ENCODE measurements at places on chromosomes 3 and 15. TPM values are rescaled to one million over a fixed set of nuclear protein-coding genes. Genes with fewer than 3 reads are reported as not detected.

GRCh38 chr3:123188058-123188457 is 13.7 kb upstream of the SEC22A start:
- H3K27ac ChIP-seq, result no peak overlapping the region
- no peaks in the 10 kb centered on the region for H3K4me1 ChIP-seq
- H3K36me3 ChIP-seq, result no peaks in the 10 kb centered on the region
- no peaks in the 10 kb centered on the region for H3K27me3 ChIP-seq
- no peak overlapping the region for H3K4me3 ChIP-seq

DNA sequence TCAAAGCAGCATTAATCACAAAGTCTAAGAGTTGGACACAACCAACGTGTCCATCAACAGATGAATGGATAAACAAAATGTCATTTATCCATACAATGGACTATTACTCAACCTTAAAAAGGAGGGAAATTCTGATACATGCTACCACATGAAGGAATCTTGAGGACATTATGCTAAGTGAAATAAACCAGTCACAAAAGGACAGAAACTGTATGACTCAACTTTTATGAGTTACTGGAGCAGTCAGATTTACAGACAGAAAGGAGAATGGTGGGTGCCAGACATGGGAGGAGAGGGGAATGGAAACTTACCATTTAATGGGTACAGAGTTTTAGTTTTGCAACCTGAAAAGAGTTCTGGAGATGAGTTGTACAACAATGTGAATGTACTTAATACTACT is 43.0 kb upstream of the SEC13 start:
- peaks cover 18% of the 10 kb centered on the region for H3K4me1 ChIP-seq
- no peaks in the 10 kb centered on the region for H3K36me3 ChIP-seq
- no peak for DNase-seq

- H3K4me3 ChIP-seq, result no peak overlapping the region
- H3K27ac ChIP-seq, result no peak overlapping the region
- H3K36me3 ChIP-seq, result peaks cover 6% of the 10 kb centered on the region
- H3K4me1 ChIP-seq, result no peaks in the 10 kb centered on the region
- H3K27me3 ChIP-seq, result no peaks in the 10 kb centered on the region
- DNase-seq, result no peak
These were observed 26.0 kb downstream of the TARS3 start for GRCh38 chr15:101698314-101698713.

GUCA1C gene
- total RNA-seq, result not detected

DNA sequence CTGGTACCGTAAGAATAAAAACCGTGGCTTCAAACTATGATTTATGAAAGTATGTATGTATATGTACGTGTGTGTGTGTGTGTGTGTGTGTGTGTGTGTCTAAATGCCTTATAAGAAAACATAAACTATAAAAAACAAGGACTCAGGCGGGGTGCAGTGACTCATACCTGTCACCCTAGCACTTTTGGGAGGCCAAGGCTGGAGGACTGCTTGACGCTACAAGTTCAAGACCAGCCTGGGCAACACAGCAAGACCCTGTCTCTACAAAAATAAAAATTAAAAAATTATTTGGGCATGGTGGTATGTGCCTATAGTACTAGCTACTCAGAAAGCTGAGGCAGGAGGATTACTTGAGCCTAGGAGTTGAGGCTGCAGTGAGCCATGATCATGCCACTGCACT is 29.1 kb downstream of the CCPG1 start:
- no peaks in the 10 kb centered on the region for H3K36me3 ChIP-seq
- no peak for DNase-seq
- no peaks in the 10 kb centered on the region for H3K27me3 ChIP-seq
- no peak overlapping the region for H3K4me3 ChIP-seq
- no peak overlapping the region for H3K27ac ChIP-seq

GRCh38 chr3:14907043-14907966 is 40.1 kb upstream of the NR2C2 start:
- no peaks in the 10 kb centered on the region for H3K4me1 ChIP-seq
- no peaks in the 10 kb centered on the region for H3K36me3 ChIP-seq
- no peaks in the 10 kb centered on the region for H3K27me3 ChIP-seq
- DNase-seq, result no peak
- no peak overlapping the region for H3K27ac ChIP-seq

DNA sequence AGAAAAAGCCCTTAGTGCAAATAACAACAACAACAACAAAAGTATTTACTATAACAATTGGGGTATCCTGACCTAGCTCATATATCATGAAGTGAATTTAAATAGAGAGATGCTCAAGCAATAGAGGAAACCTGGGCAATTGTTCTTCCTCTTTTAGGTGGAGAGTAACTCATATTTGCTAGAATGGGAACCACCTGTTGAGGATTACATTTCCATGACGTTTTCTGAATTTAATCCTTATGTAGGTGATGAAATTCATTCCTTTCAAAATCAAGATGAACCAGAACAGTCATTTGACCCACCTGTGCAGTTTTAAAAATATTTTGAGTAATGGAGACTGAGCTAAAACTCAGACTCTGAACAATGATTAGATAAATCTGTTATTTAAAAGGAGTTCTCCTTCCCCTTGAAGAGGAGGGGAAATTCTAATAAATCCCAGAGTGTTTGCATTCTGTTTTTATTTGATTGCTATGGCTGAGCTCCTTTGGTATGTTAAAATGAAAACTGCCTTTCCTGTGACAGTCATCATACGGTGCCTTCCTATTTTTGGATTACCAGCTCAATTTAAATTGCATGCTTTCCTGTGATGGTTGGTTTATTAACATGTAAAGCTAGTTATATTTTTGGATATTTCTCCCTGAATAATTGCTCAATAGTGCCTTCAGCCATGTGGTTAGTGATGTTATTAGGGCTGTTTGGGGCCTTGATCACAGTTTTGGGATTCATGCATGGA is 24.3 kb downstream of the VPS8 start:
- DNase-seq, result no peak
- H3K27ac ChIP-seq, result no peak overlapping the region
- H3K4me1 ChIP-seq, result no peaks in the 10 kb centered on the region
- no peaks in the 10 kb centered on the region for H3K27me3 ChIP-seq

SEMA3F gene
- 15.7 TPM for total RNA-seq

- H3K36me3 ChIP-seq, result no peaks in the 10 kb centered on the region
- no peak overlapping the region for H3K4me3 ChIP-seq
- DNase-seq, result no peak
- H3K27ac ChIP-seq, result no peak overlapping the region
- H3K27me3 ChIP-seq, result no peaks in the 10 kb centered on the region
These were observed 1.1 kb downstream of the FAH start for GRCh38 chr15:80153900-80154299.

DNA sequence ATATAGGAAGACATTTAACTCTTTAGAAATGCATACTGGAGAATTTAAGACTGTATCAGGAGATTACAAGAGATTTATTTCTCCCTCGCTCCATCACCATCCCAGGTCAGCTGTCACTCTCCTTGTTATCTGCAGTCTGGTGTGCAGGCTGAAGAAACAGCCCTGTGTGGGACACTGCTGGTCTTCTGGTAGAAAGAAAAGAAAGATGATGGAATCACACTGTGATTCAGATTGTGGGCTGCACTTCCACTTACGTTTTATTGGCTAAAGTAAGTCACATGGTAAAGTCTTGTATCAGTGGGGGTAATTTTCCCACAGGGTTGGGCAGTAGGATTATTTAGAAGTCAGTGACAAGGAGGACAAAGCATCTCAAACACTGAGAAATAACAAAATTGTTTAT is 18.1 kb upstream of the ATP1B3 start:
- no peaks in the 10 kb centered on the region for H3K36me3 ChIP-seq
- no peaks in the 10 kb centered on the region for H3K4me1 ChIP-seq
- DNase-seq, result no peak
- no peaks in the 10 kb centered on the region for H3K27me3 ChIP-seq
- H3K27ac ChIP-seq, result no peak overlapping the region

CCDC50 gene
- 47.8 TPM for total RNA-seq

- H3K27ac ChIP-seq, result no peak overlapping the region
- no peaks in the 10 kb centered on the region for H3K27me3 ChIP-seq
- no peak overlapping the region for H3K4me3 ChIP-seq
- DNase-seq, result no peak
These were observed 232.0 kb upstream of the STT3B start for GRCh38 chr3:31300456-31301443.

GRCh38 chr3:23488618-23489017 is 285.5 kb downstream of the UBE2E2 start:
- no peaks in the 10 kb centered on the region for H3K27me3 ChIP-seq
- no peak overlapping the region for H3K27ac ChIP-seq
- no peak overlapping the region for H3K4me3 ChIP-seq
- no peak for DNase-seq
- no peaks in the 10 kb centered on the region for H3K4me1 ChIP-seq

DNA sequence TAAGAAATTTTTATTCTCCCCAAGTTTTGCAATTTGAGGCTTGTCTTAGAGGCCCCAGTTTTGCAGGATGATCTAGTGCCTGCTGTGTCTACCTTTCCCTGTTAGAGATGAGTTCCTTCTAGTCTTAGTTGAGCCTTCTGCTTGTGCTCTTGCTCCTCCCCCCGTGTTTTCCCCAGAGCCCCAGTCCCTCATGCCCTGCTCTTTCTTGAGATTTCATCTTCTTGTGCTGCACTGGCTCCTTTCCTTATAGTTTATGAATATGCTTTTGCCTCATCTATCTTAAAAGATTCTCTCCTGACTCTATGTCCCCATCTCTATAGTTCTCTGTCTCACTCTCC is 4.7 kb downstream of the GAP43 start:
- peaks cover 38% of the 10 kb centered on the region for H3K27me3 ChIP-seq
- no peaks in the 10 kb centered on the region for H3K4me1 ChIP-seq
- H3K36me3 ChIP-seq, result no peaks in the 10 kb centered on the region
- H3K4me3 ChIP-seq, result no peak overlapping the region
- DNase-seq, result no peak
- no peak overlapping the region for H3K27ac ChIP-seq

GRCh38 chr3:50714946-50715345 is 40.2 kb downstream of the DOCK3 start:
- no peaks in the 10 kb centered on the region for H3K4me1 ChIP-seq
- H3K27me3 ChIP-seq, result no peaks in the 10 kb centered on the region
- H3K4me3 ChIP-seq, result no peak overlapping the region
- no peaks in the 10 kb centered on the region for H3K36me3 ChIP-seq

- no peak for DNase-seq
- no peaks in the 10 kb centered on the region for H3K27me3 ChIP-seq
- peaks cover 27% of the 10 kb centered on the region for H3K4me1 ChIP-seq
- H3K36me3 ChIP-seq, result peaks cover 70% of the 10 kb centered on the region
- H3K4me3 ChIP-seq, result no peak overlapping the region
These were observed 2.0 kb downstream of the RBM15B start for GRCh38 chr3:51393134-51393495.

DNA sequence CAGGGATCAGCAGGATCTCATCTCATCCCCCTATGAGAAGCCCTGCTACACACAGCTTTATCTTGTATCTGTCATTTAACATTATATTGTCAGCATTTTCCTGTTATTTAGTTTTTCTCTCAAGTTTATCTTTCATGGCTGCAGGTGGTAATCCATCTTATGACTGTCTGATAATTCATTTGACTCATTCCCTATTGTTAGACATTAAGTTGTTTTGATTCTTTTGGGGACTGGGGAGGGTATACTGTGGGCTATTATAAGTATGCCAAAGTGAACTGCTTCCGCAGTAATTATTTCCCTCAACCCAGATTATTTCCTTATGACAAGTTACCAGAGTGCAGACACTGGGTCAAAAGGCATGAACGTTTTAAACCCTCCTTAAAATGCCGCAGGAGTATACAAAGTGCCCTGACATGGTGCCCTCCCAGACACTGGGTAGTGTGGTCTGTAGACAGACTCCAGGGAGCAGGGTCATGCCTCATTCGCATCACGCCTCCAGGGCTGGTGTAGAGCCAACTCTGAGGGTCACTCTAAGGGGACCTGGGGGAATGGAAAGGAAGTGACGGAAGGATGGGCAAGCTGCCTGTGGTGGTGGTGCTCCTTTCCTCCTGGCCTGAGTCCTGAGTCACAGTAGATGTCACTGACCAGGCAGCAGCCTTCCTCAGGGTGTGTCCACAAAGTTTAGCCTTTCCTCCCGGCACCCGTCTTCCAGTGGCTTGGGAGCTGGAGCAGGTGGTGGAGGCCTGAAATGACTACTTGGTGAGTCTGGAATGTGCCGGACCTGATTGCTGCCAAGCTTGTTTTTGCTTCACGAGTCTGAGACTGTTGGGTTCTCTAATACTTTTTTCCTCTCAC is 11.6 kb downstream of the GPR160 start:
- H3K4me1 ChIP-seq, result 0 out of 2 replicates have a peak, but pooled peaks cover 2% of the 10 kb centered on the region
- no peak overlapping the region for H3K4me3 ChIP-seq
- no peak for DNase-seq

GRCh38 chr15:83766339-83766738 is 112.4 kb downstream of the ADAMTSL3 start:
- no peaks in the 10 kb centered on the region for H3K27me3 ChIP-seq
- H3K4me1 ChIP-seq, result no peaks in the 10 kb centered on the region

SCN5A gene
- 11.5 TPM for total RNA-seq

- H3K27me3 ChIP-seq, result no peaks in the 10 kb centered on the region
- DNase-seq, result no peak
- H3K36me3 ChIP-seq, result peaks cover 4% of the 10 kb centered on the region
These were observed 43.7 kb downstream of the OXNAD1 start for GRCh38 chr3:16308727-16309126.

AQP9 gene
- total RNA-seq, result 0.12 TPM

MORC1 gene
- not detected for total RNA-seq

ADAMTS9 gene
- 0.05 TPM for total RNA-seq

- H3K4me1 ChIP-seq, result no peaks in the 10 kb centered on the region
- H3K36me3 ChIP-seq, result peaks cover 17% of the 10 kb centered on the region
- no peak overlapping the region for H3K27ac ChIP-seq
- DNase-seq, result no peak
These were observed 71.5 kb downstream of the DHX30 start for GRCh38 chr3:47874438-47874837.

MESP2 gene
- total RNA-seq, result 0.20 TPM

- DNase-seq, result no peak
- peak overlapping the region; percentile 50 for H3K4me3 ChIP-seq
- no peaks in the 10 kb centered on the region for H3K4me1 ChIP-seq
- H3K36me3 ChIP-seq, result no peaks in the 10 kb centered on the region
- H3K27ac ChIP-seq, result no peak overlapping the region
- peaks cover 21% of the 10 kb centered on the region for H3K27me3 ChIP-seq
These were observed 154.7 kb upstream of the GOLIM4 start for GRCh38 chr3:168250415-168250861.

DNA sequence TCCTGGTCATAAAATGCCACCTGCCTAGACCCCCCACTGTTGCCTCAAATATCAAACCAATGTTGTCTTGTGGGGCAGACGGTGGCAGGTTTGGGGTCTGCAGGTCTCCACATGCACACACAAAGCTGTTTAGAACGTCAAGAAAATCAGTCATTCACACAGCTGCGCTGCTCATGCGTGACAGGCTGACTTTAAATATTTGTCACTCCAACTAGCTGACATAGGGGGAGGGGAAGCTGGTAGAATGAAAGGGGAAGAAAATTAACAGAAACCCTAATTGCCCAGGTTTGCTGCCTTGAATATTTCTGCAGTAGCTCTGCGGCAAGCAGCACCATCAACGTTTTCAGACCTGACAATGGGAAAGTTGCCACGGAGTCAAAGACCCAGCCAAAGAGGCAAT is 201.8 kb downstream of the ABHD5 start:
- H3K36me3 ChIP-seq, result no peaks in the 10 kb centered on the region
- H3K4me1 ChIP-seq, result no peaks in the 10 kb centered on the region
- no peak for DNase-seq
- no peak overlapping the region for H3K27ac ChIP-seq
- no peak overlapping the region for H3K4me3 ChIP-seq

HEG1 gene
- 2.6 TPM for total RNA-seq

Measured in HCT116 (cell line).